ENCODE measurements at places on chromosomes 16 and 17.
A peak's percentile ranks its signal among the peaks of the same experiment; 100 is the strongest.

DNA sequence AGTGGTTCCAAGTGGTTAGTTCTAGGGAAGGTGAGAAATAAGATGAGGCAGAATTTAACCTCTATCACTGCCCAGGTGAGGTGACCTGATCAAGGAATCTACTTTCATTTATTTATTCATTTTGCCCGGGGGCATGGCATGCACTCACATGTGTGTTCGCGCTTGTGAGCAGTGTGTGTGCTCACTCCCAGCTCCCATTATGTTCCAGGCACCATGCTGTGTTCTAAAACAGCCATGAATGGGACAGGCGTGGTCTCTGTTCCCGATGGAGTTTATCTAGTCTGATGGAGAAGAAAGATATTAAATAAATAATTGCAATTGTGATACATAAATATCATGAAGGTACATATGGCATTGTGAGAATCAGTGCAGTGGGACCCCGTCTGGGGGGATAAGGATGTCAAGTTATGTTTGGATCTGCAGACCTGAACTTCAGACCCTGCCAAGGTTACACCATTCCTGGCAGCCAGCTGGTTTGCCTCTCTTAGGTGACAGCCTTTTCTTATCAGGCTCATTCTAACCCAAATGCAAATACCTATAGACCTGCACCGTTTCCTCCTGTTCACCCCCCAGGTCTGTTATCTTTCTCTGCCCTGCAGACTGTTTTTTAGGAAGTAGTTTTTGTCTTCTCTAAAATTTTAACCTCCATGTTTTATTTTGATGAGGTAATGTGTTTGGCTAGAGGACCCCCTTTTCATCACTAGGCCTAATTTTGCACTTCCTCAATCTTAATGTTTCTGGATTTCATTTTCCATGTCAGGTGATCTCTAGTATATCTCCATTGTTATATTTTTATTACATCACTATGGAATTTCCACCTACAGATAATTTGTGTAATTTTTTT is 11.8 kb downstream of the CYB5B start:
- DNase-seq = no peak

- DNase-seq = no peak
Measured at GRCh38 chr17:78973196-78973595, 6.5 kb downstream of the LGALS3BP start.

DNA sequence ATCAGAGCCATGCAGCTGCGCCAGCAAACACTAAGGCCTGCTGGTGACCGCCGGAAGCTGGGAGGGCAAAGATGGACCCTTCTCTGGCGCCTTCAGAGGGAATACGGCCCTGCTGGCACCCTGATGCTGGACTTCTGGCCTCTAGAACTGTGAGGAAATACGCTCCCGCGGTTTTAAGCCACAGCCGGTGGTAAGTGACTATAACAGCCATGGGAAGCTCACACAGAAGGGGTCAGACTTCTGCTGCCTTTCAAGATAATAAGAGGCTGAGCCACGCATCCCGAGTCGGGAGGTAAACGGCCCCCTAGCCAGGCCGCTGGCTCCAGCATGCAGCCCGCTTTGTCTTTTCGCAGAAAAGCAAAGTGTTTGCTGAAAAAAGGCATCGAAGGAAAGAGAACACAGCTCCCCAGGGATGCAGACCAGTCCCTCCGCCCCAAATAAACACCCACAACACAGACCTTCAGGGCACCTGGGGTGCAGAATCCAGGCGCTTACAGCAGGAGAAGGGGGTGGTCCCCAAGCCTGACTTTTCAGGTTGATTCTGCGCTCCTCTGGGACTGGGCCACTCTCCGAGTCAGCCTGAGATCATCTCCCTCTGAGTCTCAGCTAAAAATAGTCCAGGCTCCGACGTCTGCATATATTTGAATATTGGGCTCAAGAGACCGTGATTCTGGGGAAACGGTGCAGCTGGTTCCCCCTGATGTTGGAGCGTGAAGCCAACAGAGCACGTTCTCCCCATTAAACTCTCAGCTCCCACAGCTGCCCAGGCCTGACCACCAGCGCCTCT is 89.7 kb downstream of the MGAT5B start:
- DNase-seq = no peak

- peak; percentile 14 for DNase-seq
Measured at GRCh38 chr17:79955167-79955549, 80.5 kb downstream of the TBC1D16 start.

DNA sequence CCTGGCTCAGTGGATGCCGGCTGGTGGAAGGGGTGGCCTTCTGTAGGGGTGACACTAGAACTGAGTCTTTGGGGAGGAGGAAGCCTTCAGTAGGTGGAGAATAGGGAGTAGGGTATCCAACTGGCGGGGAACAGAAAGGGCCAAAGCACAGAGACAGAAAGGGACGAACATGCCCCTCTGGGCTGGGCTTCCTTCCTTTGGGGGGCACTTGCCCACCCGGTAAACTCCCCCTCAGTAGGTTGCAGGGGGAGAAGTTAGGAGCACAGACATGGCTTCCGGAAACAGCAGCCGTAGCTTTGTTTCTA is 774 bp downstream of the ENGASE start:
- no peak for DNase-seq

DNA sequence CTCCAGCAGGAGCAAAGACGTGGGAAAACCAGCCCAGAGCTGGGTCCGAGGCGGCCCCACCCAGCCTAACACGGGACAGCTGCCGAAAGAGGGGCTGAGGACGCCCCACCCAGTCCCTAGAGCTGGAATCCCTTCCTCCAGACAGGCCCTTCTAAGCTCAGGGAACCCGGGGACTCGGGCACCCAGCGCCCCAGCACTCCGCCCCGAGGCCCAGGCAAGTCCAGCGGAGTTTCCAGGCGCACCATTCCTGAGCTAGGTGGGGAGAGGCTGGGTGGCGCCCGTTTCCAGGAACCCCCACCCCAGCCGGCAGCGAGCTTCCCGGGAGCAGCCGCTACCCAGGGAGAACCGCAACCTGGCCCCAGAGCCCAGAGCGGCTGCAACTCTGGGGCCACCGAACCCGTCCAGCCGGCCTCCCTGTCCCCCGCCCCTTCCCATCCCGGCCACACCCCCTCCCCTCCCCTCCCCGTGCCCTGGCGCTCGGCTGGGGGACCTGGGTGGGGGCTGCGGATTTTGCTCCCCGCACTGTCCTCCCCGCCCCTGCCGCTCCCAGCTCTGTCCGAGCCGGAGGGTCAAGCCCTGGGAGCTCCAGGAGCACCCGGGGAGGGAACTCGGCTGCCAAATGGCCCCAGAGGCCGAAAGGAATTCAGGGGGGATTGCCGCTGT is 536 bp downstream of the TMC6 start:
- no peak for DNase-seq

DNA sequence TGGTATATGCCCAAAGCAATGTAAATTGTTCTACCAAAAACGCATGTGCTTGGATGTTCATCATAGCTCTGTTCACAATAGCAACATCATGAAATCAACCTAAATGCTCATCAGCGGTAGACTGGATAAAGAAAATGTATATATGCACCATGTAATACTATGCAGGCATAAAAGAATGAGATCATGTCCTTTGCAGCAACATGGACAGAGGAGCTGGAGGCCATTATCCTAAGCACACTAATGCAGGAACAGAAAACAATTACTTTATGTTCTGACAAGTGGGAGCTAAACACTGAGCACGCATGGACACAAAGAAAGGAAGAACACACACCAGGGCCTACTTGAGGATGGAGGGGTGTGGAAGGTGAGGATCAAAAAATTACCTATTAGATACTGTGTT is 33.7 kb downstream of the TANC2 start:
- DNase-seq = no peak

GRCh38 chr17:1212946-1213345 is 33.2 kb upstream of the ABR start:
- DNase-seq = no peak

GRCh38 chr16:49498666-49499413 is 125.2 kb downstream of the C16orf78 start:
- DNase-seq = no peak

GRCh38 chr16:54145881-54146280 is 140.7 kb downstream of the IRX3 start:
- DNase-seq = no peak

GRCh38 chr17:81442791-81443190 is 47.5 kb downstream of the BAHCC1 start:
- no peak for DNase-seq

DNA sequence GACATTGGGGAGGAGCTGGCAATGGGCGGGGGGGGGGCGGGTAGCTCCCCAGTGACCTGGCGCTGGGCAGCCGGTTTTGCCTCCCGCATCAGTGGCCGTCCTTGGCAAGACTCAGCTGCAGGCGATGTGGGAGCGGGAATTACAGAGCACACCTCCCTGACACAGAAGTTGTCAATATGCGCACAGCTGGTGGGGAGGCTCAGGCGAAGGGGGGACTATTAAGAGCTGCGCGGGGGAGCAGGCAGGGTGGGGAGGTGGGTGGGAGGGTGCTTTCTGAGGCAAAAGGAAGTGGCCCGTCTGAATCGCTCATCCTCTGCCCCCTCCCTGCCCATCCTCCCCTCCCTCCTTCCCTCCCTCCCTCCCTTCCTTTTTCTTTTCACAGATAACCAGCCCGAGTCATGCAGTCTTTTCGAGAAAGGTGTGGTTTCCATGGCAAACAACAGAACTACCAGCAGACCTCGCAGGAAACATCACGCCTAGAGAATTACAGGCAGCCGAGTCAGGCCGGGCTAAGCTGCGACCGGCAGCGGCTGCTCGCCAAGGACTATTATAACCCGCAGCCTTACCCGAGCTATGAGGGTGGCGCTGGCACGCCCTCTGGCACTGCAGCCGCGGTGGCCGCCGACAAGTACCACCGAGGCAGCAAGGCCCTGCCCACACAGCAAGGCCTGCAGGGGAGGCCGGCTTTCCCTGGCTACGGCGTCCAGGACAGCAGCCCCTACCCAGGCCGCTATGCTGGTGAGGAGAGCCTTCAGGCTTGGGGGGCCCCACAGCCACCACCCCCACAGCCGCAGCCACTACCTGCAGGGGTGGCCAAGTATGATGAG is 44.0 kb downstream of the SREBF1 start:
- DNase-seq = peak; percentile 78

DNA sequence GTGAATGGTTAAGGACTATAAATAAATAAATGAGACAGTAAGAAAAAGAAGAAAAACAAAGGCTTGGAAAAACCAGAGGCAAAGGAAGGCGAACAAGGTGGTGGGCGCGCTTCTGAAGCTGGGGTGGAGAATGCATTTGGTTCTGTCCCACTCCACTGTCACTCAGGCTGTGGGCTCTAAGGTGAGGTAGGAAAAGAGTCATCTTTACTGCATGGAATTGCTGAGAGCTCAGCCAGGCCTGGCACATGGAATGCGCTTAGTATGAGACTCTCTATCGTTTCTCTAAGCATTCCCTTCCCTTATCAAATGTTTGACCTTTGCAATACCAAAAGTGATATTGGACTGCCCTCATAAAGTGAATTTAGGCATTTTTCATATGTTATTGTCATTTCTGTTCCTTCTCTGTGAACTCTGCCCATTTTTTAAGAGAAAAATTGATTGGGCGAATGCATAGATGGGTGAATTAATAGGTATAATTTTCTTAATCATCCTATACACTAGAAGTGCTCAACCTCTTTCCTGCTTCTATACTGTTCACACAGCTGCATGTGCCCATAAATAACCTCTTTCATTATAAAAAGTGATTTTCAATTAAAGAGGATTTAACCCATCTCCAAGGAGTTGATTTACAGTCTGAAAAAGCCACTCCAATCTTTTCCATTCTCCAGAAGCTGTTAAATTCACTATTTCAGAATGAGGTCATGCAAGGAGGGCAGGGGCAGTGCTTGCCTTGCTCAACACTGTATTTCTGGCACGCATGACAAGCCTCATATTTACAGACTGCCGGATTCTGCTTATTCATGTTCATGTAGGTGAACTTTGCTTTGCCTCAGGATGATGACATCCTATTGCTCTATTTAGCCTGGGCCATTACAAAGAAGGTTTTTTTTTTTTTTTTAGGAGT is 87.7 kb downstream of the MYH10 start:
- DNase-seq = no peak

DNA sequence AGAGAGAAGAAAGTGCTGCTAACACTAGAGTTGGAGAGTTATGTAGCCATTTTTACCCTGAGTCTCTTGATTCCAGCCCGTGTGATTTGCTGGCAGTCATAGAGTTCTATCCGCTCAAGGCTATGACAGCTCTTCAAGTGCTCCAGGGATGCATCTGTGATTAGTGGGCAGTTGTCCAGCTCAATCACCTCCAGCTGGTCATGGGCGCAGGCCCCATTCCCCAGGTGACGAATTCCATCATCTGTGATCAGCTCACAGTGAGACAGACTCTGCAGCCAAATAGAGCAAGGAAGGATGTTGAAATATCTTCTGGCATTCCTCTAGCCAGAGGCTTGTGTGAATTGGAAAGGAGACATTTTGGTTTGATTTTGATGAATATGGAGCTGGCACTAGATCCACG is 38.4 kb upstream of the STAC2 start:
- DNase-seq = no peak

- peak; percentile 38 for DNase-seq
Measured at GRCh38 chr16:56911771-56912571, 20.0 kb upstream of the HERPUD1 start.

GRCh38 chr16:81431554-81432353 is 12.9 kb upstream of the CMIP start:
- DNase-seq = no peak

- peak; percentile 64 for DNase-seq
Measured at GRCh38 chr17:2336852-2337543, at the start of gene SGSM2. Gene SGSM2 (plus strand): TSS chr17:2337501. CDS start chr17:2337689, 188 bp downstream.

DNA sequence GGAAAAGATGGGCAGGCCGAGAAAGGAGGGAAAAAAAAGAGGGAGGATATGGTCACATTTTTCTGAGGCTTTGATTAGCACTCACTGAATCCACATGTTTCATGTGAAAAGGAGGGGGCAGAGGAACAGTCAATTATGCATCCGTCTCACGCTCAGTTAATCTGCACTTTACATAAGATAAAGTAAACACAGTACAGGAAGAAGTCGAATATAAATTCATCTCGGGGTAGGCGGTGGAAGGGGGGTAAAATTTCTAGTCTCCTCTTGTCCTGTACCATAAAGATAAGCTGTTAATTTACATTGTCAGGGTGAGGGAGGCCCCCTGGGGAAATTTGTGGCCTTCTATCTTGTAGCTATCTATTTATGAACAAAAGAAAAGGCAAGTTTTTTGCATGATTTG is 73.1 kb upstream of the CES5A start:
- no peak for DNase-seq

DNA sequence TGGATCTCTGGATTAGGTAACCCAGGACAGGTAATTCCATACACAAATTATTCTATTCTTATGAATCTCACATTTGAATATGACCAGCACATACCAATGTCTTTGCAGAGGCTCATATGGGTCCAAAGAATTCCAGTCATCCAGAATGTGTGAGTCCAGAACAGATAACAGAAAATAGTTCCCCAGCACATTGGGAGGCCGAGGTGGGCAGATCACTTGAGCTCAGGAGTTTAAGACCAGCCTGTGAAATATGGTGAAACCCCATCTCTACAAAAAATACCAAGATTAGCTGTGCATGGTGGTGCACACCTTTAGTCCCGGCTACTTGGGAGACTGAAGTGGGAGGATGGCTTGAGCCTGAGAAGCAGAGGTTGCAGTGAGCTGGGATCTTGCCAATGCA is 26.9 kb downstream of the HYDIN start:
- DNase-seq = no peak

GRCh38 chr17:64992325-64992802 is 64.2 kb downstream of the GNA13 start:
- DNase-seq = no peak

GRCh38 chr16:11780991-11781680 is 15.9 kb downstream of the ZC3H7A start:
- no peak for DNase-seq
